ENCODE measurements at places on chromosomes 5 and 9. TPM values are rescaled to one million over a fixed set of nuclear protein-coding genes. Genes with fewer than 3 reads are reported as not detected.

GRCh38 chr9:99137225-99137624, 32.3 kb downstream of the TGFBR1 start:
- DNase-seq = no peak

DNA sequence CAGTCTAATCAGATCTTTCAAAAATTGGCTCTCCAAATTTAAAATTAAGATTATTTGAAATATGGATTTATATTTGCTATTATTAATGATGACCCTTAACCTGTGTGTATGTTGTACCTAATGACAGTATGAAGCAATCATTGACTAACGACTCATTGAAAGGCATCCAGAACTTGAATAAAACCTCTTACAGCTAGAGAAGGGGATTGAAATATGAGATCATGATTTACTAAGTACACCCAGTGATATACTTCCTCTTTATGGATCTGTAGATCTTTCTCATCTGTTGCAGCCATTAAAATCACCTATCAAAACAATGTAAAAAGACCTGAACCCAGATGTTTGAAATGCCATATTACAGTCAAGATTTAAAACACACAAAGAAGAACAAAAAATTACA, 126.5 kb downstream of the RPS23 start:
- peak; percentile 43 for DNase-seq

- no peak for DNase-seq
These were observed 34.0 kb upstream of the ARAP3 start for GRCh38 chr5:141716009-141716408.

DNA sequence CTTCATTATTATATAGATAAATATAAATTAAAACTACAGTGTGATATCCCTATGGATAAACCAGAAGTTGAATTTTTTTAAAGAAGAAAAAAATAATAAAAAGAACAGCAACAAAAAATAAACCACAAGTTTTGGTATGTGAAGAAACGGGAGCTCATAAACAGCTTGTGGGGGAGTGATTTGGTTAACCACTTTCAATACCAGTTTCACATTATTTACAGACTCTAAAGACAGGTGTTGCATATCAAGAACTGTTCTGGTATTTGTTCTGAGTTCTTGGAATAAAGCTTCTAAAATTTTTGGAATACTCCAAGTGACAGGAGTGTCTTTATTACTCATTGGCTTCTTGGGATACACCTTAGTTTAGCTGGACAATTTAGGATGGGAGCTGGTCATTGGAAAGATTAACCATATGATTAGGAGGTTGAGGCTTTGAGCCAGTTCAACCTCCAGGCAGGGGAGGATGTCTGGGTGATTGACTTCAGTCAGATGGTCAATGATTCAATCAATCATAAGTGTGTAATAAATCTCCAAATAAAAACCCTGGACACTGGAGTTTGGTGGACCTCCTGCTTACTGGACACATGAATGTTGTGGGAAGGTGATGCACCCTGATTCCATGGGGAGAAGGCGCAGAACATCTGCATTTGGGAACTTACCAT, 2223.1 kb upstream of the C9orf72 start:
- no peak for DNase-seq

The ZNF618 gene
- not detected for total RNA-seq

The PCDHA6 gene
- not detected for total RNA-seq

GRCh38 chr5:126917918-126918614, 112.3 kb downstream of the MARCHF3 start:
- DNase-seq = peak; percentile 38

The TAS2R1 gene
- total RNA-seq = not detected

DNA sequence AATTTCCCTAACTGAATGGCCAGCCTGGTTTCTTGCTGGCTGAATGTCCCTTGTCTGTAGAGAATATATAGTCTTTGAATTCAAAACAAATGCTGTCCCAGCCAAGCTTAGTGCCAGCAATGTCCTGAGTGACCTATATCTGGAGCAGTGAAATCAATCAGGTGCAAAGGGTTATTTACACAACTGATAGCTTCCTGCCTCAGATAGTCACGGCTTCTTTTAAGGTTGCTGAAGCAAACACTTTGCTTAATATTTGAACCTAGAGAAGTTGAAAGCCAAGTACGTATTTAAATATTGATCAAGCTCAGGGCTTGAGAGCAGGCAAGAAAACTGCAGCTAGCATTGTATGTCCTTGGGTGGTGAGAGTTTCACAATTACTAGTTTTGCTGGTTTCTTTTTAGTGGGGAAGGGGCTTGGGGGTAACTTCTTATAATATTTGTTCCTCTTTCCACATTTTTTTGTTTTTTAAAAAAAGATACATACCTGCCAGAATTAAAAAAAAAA, 2.0 kb upstream of the ARHGEF28 start:
- DNase-seq = no peak

The SMIM33 gene
- total RNA-seq = not detected

DNA sequence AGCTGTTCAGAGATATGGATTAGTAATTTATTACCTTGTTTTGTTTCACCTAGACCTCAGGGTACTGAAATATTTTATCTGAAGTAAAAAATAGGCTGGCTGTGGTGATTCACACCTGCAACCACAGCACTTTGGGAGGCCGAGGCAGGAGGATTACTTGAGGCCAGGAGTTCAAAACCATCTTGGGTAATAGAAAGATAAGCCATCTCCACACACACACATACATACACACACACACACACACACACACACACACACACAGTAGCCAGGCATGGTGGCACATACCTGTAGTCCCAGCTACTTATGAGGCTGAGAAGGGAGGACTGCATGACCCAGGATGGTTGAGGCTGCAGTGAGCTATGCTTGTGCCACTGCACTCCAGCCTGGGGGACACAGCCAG, 3.7 kb downstream of the ANXA2R start:
- DNase-seq = no peak

DNA sequence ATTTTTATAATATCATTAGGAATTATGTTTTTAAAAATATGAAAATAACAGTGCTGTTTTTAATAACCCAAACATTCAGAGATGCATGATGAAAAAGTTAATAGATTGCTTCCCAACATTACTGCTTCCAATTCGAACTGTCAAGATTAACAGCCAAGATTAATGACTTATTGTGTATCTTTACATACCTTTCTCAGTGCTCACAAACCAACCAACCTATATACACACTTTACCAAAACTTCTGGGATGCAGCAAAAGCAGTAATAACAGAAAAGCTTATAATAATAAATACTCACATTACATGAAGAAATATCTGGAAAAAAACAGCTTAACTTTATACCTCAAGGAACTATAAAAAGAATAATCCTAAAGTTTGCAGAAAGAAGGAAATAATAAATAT, 82.1 kb downstream of the TMEM232 start:
- DNase-seq = no peak

- no peak for DNase-seq
These were observed 37.4 kb downstream of the TNFAIP8 start for GRCh38 chr5:119393201-119393691.

All from Karpas-422 (cell line).